ENCODE measurements at places on chromosomes 11 and 22.

DNA sequence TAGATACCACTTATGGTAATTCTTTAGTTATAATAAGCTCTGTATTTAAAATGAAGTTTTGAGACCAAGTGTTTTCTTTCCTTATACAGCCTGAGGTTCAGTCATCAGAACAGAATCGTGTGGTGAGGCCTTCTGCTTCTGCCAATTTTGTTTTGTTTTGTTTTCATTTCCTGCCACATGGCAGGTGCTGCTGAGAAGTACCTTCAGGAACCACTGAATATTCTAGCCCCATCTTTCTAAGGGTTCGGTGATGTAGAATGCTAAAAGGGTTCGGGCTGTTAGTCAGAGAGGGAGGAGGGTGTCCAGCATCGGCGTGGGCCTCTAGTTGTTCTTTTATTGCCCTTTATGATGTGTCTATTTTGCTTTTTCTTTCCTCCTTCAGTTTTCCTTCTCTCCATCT lies 25.8 kb downstream of the TNRC6B start:
- no peak for DNase-seq

DNA sequence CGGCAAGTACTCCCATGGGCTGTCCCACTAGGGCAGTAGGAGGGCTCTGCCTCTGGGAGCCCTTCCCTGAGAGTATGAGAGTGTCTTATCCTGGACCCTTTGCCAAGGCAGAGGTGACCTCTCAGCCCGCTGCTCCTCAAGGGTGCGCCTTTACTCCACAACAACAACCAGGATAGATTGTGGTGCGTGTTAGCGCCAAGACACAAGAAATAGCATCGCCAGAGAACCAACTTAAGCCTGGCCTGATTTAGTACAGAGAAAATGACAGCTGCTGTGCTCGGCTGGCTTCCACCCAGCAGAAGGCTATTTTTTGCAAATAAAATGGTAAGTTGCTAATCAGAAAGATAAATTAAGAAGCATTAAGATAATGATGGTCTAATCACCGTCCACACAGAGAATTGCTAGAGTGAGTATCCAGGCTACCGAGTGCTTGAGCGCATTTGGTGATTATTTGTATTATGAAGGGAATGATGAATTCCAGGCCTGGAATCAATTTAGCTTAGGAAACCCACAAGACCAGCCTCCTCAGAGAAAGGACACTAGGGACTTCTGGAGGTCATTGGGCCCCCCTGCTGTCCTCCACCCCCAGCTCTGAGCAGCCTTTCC lies 119.8 kb downstream of the PKNOX2 start:
- DNase-seq, result no peak

DNA sequence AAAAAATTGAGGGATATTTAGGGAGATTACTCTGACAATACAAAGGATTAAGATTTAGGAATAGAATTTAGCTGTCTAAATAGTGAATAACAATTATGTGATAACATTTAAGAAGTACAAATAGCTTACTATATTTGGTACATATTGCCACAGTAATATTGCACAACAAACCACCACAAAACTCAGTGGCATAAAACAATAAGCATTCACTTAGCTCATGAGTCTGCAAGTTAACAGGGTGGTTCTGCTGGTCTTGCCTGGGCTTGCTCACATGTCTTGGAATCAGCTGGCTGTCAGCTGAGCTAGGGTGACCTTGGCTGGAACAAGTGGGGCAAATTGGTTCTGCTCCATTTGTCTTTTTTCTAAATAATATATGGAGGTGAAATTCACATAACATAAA lies 115.1 kb downstream of the DCDC1 start:
- no peak for DNase-seq

DNA sequence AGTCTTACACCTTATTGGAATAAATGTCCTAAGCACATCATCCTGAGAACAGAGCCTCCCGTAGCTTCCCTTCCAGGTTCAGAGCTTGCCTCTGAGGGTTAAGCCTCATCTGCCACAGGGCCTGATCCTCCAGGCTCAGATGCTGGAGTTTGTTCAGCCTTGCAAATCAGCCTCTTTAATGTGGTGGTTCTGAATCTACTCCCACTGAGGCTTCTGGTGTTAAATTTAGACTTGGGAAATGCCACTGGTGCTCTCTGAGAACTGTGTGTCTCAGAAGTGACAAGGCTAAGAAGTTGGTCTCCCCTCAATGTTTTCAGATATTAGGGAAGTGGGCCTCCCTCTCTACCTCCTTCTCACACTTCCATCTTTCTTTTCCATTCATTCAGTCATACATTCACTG lies 68.7 kb downstream of the CCDC81 start:
- DNase-seq, result no peak

- no peak for DNase-seq
Measured at GRCh38 chr11:808427-809286, 1.1 kb upstream of the RPLP2 start.

DNA sequence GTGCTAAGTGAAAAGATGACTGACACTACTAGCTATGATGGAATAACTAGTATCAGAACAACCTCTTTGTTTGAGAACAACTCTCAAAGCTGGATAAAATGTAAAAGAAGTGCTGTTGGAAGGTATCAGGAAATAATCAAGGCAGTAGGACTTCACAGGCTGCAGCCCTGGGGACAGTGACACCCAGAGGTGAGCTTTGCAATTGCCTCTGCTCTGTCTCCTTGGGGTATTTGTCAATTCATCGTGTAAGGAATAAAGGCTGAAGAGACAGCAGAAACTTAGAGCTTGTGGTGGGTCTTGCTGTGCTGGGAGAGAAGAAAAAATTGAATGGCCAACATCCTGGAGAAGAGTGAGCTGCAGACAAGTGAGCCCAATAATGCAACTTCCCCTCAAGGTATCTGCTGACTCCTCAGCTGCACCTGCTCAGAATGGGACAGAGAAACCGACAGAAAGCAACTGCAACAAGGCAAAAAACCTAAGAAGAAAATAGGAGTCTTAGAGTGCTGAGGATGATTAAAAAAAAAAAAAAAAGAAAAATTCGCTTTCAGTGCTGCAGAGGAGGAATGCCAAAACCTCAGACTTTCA lies 141.1 kb downstream of the RCN1 start:
- no peak for DNase-seq

DNA sequence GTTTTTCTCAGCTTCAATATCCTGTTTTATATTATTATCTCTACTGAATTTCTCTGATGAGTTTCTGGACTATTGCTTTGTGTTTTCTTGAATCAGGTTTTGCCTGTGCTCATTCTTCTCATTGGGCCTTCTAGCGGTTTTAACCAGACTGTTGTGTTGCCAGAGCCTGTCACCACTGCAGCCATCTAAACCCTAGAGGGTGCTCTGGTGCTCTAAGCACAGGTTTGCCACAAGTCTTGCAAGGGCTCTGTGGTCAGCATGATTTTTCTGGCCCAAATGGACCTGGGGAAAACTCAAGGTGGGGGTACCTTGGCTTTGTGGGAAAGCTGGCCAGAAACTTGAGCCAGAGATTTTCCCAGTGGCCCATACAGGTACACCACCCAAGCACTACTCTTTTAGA lies 52.4 kb upstream of the TYR start:
- no peak for DNase-seq

DNA sequence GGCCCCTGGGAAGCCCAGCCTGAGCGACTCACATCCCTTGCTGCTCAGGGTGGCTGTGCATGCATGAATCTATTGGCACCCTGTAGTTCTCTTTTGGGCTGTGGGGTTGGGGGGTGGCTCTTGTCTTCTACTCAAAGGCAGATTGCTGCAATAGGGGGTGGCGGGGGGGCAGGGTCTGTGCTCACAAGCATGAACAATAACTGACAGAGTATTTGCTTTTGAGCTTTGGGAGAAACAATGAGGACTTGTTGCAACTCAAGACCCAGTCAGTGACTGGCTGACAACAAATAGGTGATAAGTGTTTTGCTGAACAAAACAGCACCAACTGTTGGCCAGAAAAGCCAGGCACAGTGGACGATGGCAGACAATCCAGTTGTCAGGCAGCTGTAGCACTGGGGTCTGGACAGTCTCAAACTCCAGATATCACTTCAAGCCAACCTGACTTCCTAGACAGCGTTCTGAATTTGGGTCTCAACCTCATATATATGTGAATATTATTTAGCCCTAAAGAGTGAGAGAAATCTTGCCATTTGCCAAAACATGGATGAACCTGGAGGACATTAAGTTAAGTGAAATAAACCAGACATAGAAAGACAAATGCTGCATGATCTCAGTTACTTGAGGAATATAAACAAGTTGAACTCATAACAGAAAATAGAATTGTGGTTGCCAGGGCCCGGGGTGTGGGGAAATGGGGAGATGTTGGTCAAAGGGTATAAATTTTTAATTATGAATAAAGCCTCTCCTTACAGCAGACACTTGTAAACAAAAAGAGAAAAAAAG lies 61.7 kb downstream of the ME3 start:
- no peak for DNase-seq

- DNase-seq, result no peak
Measured at GRCh38 chr11:60880643-60881282, 13.4 kb downstream of the ZP1 start.

GRCh38 chr22:40348025-40348658 lies 1.8 kb downstream of the ADSL start:
- peak; percentile 52 for DNase-seq

DNA sequence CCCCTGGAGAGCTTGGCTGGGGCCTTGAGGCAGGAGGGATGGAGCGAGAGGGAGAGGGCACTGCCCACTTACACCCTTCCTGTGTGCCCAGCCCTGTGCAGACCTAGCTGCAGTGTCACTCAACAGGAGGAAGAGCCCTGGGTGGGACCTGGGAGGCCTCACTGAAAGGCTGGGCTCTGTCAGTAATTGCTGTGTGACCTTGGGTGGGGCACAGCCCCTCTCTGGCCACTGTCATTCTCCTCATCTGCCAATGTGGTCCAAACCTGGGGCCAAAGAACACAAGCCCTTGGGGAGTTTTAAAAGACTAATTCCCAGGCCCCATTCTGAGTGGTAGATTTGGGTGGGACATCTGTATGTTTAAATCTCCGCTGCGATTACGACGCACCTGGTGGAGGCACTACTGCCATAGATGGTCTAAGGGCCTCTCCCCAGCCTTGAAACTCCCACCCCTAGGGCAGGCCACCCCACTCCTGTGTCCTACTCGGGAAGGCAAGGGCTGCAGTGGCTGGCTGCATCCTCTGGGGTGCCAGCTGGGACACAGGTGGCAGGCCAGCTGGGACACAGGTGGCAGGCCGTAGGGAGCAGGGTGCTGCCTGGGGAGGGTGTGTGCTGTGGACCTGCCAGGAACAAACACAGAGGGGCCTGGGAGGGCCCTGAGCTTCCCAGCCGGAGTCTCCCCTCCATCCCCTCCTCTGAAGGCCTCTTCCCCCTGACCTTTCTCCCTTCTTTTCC lies 12.3 kb upstream of the SOX10 start:
- no peak for DNase-seq

DNA sequence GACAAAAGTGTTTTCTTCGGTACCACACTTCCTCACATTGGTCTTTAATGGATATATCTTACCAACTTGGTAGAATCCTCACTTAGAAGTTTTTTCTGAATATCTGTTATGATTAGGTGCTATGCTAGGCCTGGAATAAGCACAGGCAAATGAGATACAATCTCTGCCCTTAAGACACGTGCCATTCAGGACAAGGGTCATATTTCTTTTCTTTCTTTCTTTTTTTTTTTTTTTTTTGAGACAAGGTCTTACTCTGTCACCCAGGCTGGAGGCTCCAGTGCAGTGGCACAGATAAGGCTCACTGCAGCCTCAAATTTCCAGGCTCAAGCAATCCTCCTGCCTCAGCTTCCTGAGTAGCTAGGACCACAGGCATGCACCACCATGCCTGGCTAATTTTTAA lies 23.0 kb downstream of the WBP2NL start:
- no peak for DNase-seq

- peak; percentile 11 for DNase-seq
Measured at GRCh38 chr11:1336836-1337646, 27.6 kb upstream of the TOLLIP start.

DNA sequence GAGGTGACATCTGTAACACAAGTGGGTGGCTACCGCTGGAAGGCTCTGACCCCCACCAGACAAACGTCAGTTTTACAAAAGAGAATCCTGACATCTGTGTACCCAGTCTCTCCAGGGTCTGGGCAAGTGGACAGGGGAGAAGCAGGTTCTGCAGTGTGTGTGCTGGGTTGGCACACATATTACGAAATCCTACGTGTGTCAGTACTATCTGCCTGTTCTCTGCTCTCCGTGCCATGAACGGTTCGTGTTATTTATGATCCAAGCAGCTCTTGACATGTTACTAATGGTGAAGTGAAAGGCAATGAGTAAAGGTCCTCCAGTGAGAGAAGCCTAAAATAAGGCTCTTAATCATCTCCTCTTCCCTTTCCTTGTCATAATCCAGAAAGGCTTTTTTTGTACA lies 201.5 kb upstream of the MTMR2 start:
- no peak for DNase-seq

DNA sequence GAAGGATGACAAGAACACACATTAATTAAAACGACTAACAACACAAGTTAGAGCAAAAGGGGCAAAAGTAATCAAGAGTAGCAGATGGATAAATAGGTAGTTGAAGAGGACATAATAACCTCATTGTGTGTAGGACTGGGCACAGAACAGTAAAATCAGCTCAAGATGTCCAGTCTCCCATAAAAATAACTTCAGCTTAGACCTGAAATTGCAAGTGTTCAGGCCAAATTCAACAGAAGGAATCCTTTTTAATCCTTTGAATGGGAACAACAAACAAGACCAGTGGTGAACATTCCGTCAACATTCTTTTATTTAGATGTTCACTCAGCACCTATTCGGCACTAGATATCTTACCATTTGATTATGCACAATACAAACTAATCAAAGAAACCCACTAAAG lies 4.4 kb downstream of the MTMR2 start:
- DNase-seq, result no peak

DNA sequence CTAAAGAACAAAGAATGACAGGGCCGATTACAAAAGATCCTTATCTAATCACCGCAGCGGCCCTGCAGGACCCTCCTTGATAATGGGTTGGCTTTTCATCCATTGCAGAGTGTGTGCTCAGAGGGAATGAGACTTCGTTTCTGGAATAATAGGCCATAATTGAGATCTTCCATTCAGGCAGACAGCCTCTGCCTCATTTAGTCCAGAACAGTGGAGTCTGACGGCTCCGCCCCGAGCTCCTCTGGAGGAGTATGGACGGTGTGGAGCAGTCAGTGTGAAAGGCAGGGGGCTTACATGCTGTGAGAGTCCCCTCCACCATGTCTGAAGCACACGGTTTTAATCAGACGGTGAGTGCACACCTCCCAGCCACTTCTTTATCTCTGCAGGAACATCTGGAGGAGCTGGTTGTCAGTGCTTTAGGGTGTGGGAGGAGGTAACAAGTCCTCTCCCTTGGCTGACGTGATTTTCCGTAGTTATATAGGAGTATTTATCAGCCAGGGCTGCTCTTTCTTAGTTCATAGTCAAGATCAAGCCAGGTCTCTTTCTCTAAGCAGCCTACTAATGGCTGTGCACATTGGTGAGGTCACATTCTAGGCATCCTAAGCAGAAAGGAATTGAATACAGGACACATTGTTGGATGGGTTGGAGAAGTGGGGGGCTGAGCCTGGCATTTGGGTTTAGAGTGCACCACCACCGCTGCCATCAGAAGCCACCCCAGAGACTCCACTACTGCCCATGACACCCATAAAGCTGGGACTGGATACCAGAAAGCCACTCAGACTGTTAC lies 1477.9 kb downstream of the TBC1D22A start:
- DNase-seq, result no peak
